ENCODE measurements at places on chromosomes 6 and 20.

DNA sequence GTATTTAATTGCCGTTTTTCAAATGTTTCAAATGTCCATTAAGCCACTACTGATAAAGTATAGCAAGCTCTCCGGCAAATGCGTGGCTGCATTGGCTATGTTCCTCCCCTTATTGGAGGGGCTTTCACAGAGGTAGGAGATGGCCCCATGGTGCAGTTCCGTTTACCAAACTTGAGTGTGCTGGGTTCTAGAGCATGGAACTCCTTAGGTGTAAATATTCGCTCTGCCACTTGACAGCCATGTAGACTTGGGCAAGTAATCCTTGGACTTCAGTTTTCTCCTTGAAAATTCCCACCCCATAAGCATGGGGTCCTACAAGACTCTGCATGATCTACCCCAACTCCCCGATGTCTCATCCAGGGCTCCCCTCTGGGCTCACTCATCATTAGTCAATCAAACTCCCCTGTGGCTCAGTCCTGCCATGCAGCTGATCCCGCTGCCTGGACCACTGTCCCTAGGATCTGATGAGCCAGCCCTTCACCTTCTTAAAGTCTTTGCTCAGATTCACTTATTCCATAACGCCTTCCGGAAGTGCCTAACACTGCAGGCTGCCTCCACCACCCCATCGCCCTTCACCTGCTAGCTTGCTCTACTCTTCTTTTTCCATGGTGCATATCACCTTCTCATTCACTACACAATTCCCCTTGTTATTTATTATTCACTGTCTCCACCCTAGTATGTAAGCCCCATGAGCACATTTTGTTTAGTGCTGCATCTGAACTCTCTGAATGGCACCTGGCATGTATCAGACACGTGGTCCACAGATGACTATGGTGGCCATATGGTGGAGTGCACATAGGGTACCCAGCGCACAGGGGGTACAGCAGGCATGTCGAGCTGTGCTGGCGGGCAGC lies 18.8 kb downstream of the PRR18 start:
- DNase-seq, result no peak

DNA sequence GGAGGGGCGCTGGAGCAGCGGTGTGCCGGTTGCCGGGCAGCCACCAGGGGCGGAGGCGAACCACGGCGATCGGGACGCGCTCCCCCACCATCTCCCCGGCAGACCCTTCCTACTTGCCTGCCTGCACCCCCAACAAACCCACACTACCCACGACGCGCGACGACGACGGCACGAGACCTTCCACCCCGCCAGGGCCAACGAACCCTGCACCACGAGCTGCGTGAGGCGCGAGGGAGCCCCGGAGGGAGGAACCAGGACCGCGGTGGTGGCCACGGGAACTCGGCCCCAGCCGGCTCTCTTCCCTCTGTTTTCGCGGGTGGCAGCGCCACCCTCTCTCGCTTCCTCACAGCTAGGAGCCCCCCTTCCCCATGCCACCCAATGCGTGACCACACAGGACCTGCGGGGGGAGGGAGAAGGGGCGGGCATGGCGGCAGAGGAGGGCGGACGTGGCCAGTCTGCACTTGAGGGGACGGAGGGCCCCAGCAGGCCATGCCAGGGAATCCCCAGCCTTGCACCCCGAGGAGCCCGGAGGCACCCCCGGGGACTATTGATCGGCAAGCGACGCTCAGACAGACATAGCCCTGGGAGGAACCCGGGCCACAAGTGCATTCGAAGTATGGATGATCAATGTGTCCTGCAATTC lies 1516.4 kb upstream of the DEFB115 start:
- no peak for DNase-seq

DNA sequence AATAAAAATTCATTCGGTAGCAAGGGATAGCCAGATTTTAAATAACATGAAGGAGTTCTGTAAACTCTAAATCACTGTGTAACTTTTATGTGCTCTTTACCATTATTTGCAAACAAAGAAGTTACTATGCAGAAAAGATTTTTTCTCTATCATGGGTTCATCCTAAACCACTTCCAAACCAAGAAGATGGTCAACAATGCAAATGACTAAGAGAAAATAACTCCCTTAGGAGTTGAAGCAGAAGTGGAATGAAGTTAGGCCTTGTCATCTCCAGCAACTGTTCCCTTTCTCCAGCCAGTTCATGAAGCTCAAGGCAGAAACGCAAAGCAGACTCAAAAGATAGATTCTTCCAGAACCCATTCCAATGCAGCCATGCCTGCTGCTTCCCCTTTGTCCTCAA lies 66.0 kb downstream of the MBOAT1 start:
- DNase-seq, result no peak

DNA sequence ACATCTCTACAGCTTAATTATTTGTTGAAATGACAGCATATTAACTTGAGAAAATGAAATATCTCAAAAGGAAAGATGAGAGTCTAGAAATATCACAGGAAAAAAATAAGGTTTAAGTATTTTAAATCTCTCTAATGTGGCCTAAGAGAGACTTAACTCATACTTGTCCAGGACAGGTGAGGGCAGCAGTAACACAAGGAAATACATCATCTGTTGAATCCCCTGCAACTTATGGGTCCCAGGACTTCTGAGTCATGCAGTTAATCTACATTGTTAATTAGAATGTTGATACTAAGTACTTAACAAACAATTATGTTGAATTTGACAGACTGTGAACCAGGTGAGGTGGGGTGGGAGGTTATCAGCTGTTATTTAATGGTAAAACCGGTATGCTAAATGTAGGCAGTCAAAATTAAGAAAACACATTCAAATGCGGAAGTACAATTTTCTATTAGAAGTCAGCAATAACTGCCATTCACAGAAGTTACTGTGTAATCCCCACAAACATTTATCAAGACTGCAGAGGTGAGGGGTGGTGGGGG lies 87.9 kb downstream of the CEP57L1 start:
- DNase-seq, result no peak

DNA sequence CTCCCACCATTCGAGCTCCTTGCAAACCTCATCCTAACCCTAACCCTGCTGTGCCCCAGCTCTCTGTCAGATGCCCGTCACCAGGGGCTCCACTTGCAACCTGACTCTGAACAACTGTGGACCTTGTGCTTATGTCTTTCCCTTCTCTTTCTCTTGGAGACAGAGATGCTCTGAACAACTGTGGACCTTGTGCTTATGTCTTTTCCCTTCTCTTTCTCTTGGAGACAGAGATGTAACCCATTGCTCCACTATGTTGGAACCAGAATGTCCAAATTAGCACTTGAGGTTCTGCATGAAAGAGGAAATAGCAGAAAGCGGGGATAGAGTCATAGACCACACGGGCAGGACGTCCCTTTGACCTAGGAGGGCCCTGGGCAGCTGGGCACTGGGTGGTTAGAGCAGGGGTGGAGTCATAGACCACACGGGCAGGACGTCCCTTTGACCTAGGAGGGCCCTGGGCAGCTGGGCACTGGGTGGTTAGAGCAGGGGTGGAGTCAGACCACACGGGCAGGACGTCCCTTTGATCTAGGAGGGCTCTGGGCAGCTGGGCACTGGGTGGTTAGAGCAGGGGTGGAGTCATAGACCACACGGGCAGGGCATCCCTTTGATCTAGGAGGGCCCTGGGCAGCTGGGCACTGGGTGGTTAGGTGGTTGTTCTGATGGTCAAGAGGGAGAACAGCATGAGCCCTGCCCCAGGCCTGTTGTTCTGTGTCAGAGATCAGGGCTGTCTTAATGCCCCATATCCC lies 22.2 kb downstream of the PCMTD2 start:
- DNase-seq, result no peak

GRCh38 chr6:152054441-152054840 lies 247.0 kb downstream of the ESR1 start:
- no peak for DNase-seq

DNA sequence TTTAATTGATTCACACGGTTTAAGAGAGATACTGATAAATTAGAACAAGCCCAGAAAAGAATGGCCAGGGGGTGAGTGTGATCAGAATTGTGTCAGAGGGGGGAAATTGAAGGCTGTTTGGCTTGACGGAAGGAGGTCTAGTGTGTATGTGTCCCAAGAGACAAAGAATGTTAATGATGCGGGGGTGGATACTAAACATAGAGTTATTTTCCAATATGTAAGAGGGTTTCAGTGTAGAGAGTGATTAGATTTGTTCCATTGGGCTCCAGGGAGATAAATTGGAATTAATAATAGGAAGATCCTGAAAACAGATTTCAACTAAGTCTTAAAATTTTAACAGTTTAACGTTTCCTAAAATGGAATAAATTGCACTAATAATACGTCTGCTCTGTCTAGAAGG lies 38.1 kb upstream of the UTRN start:
- no peak for DNase-seq

DNA sequence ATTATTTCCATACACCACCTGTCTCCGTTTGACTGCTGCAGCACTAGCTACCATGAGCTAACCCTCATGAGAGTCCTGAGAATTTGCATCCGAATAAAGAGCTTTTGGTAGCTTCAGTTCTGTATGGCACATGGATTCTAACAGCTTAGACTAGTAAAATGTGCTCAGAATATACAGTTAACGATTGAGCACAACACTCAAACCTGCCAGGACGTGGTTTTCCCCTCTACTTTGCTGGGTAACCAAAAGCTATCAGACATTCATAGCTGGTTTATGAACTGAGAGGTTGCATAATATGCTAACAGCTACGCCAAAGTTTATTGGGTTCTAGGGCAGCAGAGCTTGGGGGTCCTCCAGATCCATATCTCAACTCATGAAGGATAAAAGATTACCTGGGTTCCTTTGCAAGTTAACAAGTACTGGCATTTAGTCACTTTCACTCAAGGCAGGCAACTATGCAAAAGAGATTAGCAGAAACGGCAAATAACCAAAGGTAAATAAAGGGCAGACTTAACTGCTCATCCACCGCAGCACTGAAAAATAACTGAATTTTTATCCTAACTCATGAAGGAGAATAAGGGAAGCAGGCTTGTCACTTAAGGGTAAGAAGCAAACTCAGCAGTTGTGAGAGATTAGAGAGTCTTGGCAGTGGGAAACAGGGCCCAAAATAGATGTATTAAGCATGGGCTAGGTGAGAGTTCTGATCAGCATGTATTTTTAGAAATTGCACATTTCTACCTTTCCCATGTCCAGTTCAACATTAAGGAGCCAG lies 29.4 kb downstream of the NUDT3 start:
- no peak for DNase-seq

DNA sequence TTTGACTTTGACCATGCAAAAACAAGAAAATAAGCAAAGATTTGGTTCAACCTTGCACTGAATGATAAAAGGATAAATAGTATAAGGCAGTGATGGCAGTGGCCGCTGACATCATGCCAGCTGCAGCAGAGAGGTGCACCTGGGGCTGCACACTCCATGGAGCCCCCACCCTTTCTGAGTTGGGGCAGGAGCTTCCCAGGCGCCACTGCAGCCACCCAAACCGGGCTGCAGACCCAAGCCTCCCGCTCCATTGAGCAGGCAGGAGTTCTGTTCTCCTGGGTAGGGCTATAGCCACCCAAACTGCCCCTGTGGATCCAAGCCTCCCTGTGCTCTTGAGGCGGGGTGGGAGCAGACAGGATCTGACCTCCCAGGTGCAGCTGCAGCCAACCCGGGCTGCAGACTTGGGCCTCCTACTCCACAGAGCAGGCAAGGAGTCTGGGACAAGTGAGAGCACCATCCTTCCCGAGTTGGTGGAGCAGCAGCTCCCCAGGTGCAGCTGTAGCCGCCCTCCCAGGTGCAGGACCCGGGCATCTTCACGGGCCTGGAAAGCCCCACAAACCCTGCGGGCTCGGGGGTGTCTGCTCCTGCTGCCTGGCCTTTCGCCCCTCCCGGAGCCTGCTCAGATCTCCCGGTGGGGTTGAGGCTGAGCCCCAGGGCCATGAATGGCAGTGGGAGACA lies 537.9 kb downstream of the TENT5A start:
- DNase-seq, result no peak

GRCh38 chr20:49742948-49743347 lies 29.3 kb upstream of the B4GALT5 start:
- DNase-seq, result no peak

- DNase-seq, result no peak
Observed at GRCh38 chr6:2756241-2756640, 5.5 kb upstream of the MYLK4 start.

- DNase-seq, result no peak
Observed at GRCh38 chr6:118710616-118711015, 59.2 kb upstream of the CEP85L start.

GRCh38 chr20:48265791-48266190 lies 480.5 kb upstream of the SULF2 start:
- DNase-seq, result no peak

- no peak for DNase-seq
Observed at GRCh38 chr20:42530855-42531448, 658.8 kb downstream of the PTPRT start.

DNA sequence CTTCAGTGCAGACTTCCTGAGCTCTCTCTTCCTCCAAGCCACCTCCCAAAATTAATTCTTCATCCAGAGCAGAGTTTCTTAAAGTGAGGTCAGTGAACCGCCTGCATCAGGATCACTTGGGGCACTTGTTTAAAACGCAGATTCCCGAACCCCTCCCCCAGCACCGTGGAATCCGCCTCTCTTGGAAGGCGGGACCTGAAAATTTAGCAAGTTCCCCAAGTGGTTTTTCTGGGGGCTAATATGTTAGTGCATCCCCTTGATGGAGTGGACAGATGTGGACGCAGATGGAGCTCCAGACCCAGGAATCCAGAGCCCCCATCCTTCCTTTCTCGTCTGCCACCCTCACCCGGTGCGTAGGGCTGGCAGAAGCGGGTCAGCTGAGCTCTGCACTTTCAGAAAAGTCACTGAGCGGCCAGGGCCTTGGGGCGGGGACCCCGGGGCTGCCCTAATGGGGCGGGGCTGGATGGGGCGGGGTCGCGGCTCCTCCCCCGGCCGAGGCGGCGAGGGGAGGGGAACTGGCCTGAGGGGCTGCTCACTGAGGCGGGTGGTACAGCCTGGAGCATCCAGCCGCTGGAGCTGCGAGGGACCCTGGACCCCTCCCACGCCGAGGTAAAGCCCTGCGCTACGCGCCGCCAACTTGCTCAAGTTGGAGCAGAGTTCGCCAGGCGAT lies at the start of the genes DEFB124 and REM1:
Gene DEFB124 (minus strand): TSS at position 370 of the 670 bp plus-strand sequence. CDS start 2,114 bp downstream, outside the sequence.
Gene REM1 (plus strand): TSS at position 531 of the 670 bp plus-strand sequence. CDS start 1,158 bp downstream, outside the sequence.
- no peak for DNase-seq

DNA sequence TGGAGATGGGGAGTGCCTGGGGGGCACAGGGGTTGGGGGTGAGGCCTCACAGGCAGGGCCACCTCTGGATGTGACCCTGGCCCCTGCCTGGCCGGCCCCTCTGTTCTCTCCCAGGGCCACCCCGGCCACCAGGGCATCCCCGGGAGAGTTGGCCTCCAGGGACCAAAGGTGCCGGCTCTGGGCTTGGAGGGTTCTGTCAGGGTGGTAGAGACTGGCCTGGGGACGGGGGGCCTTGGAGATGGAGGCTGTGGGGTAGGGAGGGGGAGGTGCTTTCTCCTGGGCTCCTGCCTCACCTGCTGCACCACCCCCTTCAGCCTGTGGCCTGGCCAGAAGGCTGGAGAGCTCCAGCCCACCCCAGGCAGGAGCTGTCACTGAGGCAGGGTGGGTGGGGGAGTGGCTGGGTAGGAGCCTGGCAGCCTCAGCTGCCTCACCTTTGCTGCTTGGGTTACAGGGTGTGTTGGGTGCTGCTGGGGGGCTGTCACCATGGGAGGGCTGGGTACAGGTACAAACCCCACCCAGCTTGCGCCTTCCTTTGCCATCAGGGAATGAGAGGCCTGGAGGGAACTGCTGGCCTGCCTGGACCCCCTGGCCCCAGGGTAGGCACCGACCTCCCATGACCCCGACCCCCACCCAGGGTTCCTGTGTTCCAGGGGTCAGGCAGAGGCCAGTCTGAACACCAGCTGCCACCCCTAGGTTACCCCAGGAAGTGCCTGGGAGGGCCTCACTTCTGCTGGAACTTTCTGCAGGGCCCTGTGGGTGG lies 32.7 kb downstream of the COL20A1 start:
- DNase-seq, result no peak

- DNase-seq, result no peak
Observed at GRCh38 chr6:96777113-96777512, 60.2 kb downstream of the GPR63 start.

- no peak for DNase-seq
Observed at GRCh38 chr6:37357288-37357687, 3.5 kb downstream of the RNF8 start.

Measured in stimulated activated CD4-positive, alpha-beta T cell treated with anti-CD3 and anti-CD28 coated beads, Interleukin-1b, Interleukin-23, amount 100 ng/mL, for 1 hour (primary cell).